ENCODE measurements at places on chromosomes 3 and 15. TPM values are rescaled to one million over a fixed set of nuclear protein-coding genes. Genes with fewer than 3 reads are reported as not detected.

The FBLN2 gene
- total RNA-seq: 12.8 TPM

DNA sequence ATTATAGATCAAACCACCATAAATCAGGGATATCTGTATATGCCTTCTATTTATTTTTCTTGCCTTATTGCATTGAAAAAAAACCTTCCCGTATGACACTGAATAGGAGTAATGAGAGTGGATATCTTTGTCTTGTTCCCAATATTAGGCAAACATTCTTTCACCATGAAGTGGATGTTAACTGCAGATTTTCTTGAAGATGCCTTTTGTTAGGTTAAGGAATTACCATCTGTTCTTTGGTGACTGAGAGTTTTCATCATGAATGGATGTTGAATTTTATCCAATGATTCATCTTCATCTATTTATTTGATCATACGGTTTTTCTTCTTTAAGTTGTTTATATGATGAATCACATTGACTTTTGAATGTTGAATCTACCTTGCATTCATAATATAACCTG, 47.1 kb upstream of the MECOM start:
- H3K4me3 ChIP-seq: no peak overlapping the region
- no peak overlapping the region for H3K27ac ChIP-seq
- DNase-seq: no peak
- H3K36me3 ChIP-seq: no peaks in the 10 kb centered on the region
- no peaks in the 10 kb centered on the region for H3K27me3 ChIP-seq
- H3K4me1 ChIP-seq: no peaks in the 10 kb centered on the region

The TRH gene
- total RNA-seq: not detected

The TMEM212 gene
- not detected for total RNA-seq

DNA sequence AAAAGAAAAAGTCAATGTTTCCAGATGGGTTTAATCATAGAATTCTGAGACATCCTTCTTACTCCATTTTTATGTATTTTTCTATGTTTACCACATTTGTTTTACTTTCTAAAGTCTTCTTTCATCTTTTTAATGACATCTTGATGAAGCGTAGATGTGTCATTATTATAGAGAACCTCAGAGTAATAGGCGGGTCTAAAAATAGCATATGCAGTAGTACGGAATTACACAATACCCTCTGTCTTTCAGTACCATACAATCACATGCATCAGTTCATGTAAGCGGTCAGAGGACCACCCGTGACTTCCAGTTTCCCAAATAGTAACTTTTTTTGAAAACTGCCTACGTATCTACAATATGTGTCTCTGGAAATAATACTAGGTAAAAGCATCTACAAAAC, 224.0 kb downstream of the PLOD2 start:
- DNase-seq: no peak
- no peak overlapping the region for H3K4me3 ChIP-seq
- no peaks in the 10 kb centered on the region for H3K4me1 ChIP-seq
- no peaks in the 10 kb centered on the region for H3K36me3 ChIP-seq
- H3K27ac ChIP-seq: no peak overlapping the region
- H3K27me3 ChIP-seq: no peaks in the 10 kb centered on the region

DNA sequence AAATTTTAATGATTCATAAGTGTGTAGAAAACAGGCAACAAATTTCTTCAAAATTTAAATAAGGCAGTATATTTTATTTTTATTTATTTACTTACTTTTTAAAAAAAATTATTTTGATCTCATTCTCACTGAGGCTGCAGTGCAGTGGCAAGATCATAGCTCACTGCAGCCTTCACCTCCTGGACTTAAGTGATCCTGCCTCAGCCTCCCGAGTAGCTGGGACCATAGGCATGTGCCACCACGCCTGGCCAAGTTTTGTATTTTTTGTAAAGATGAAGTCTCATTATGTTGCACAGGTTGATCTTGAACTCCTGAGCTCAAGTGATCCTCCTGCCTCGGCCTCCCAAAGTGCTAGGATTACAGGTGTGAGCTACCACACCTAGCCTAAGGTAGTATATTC, 61.2 kb upstream of the XRN1 start:
- no peaks in the 10 kb centered on the region for H3K27me3 ChIP-seq
- H3K4me3 ChIP-seq: no peak overlapping the region
- no peaks in the 10 kb centered on the region for H3K4me1 ChIP-seq
- H3K27ac ChIP-seq: no peak overlapping the region

- H3K36me3 ChIP-seq: no peaks in the 10 kb centered on the region
- no peaks in the 10 kb centered on the region for H3K27me3 ChIP-seq
- no peaks in the 10 kb centered on the region for H3K4me1 ChIP-seq
These were observed 119.6 kb downstream of the CHDH start for GRCh38 chr3:53726643-53727042.

The C3orf22 gene
- not detected for total RNA-seq

- no peak for DNase-seq
- H3K36me3 ChIP-seq: no peaks in the 10 kb centered on the region
- no peaks in the 10 kb centered on the region for H3K4me1 ChIP-seq
- H3K27ac ChIP-seq: peak overlapping the region; percentile 100
- H3K27me3 ChIP-seq: no peaks in the 10 kb centered on the region
These were observed 1.2 kb upstream of the USF3 start for GRCh38 chr3:113697500-113698090.

- H3K27me3 ChIP-seq: no peaks in the 10 kb centered on the region
- peak; percentile 42 for DNase-seq
- H3K4me1 ChIP-seq: no peaks in the 10 kb centered on the region
- H3K27ac ChIP-seq: peak overlapping the region; percentile 24
These were observed 27.6 kb downstream of the HDAC11 start for GRCh38 chr3:13507570-13508339.
